ENCODE measurements at places on chromosomes 5 and 9. TPM values are rescaled to one million over a fixed set of nuclear protein-coding genes. Genes with fewer than 3 reads are reported as not detected.

Gene PCDHGA10
- total RNA-seq: not detected

Gene S1PR3
- 0.06 TPM for total RNA-seq

Gene PCDHGB4
- total RNA-seq: 0.11 TPM

GRCh38 chr5:38426986-38427950 lies 129.2 kb downstream of the LIFR start:
- DNase-seq: no peak
- H3K36me3 ChIP-seq: no peaks in the 10 kb centered on the region
- H3K27ac ChIP-seq: no peak overlapping the region
- peaks cover 31% of the 10 kb centered on the region for H3K27me3 ChIP-seq
- no peak overlapping the region for H3K4me3 ChIP-seq

- H3K4me3 ChIP-seq: no peak overlapping the region
- H3K27ac ChIP-seq: no peak overlapping the region
- H3K4me1 ChIP-seq: no peaks in the 10 kb centered on the region
- H3K36me3 ChIP-seq: peaks cover 2% of the 10 kb centered on the region
- peaks cover 30% of the 10 kb centered on the region for H3K27me3 ChIP-seq
Measured at GRCh38 chr5:66795682-66796081, 199.5 kb downstream of the MAST4 start.

DNA sequence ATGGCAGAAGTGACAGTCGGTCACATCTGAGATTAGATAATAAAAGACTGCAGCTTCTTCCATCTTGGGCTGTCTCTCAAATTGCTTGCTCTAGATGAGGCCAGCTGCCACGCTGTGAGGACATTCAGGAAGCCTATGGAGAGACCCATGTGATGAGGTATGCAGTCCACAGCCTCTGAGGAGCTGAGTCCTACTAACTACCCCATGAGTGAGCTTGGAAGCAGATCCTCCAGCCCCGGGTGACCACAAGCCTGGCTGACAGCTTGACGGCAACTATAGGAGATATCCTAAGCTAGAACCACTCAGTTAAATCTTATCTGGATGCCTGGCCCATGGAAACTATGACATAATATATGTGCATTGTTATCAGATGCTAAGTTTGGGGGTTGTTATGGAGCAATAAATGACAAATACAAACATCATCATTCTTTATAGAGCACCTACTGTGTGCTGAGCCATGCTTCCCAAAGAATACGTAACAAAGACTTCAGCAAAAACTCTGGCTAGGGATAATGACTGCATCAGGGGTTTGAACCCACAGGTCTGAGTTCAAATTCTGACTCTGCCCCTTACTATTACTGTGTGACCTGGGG lies 26.7 kb downstream of the KCNV2 start:
- H3K27ac ChIP-seq: no peak overlapping the region
- peaks cover 9% of the 10 kb centered on the region for H3K36me3 ChIP-seq
- H3K27me3 ChIP-seq: no peaks in the 10 kb centered on the region

GRCh38 chr5:139709582-139710318 lies 61.6 kb downstream of the CXXC5 start:
- H3K4me1 ChIP-seq: peaks cover 11% of the 10 kb centered on the region
- H3K27me3 ChIP-seq: peaks cover 14% of the 10 kb centered on the region
- DNase-seq: peak; percentile 55
- H3K4me3 ChIP-seq: peak overlapping the region; percentile 61

DNA sequence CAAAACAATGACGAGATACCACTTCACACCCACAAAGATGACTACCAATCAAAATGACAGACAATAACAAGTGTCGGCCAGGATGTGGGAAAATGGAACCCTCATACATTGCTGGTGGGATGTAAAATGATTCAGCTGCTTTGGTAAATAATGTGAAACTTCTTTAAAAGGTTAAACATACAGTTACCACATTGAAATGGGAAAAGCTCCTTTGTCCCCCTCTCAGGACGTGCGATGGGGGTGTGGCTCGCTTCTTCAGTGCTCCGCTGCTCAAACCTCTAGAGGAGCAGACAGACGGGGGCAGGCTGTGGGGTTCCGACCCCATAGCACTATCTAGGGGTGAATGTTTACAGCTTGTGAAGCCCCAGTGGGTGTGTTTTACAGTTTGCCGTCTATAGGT lies 8.0 kb upstream of the PLPP6 start:
- peaks cover 2% of the 10 kb centered on the region for H3K27me3 ChIP-seq
- H3K27ac ChIP-seq: no peak overlapping the region
- no peak overlapping the region for H3K4me3 ChIP-seq
- H3K4me1 ChIP-seq: peaks cover 7% of the 10 kb centered on the region
- DNase-seq: no peak
- H3K36me3 ChIP-seq: no peaks in the 10 kb centered on the region

GRCh38 chr5:179231309-179231708 lies 114.0 kb downstream of the ADAMTS2 start:
- H3K36me3 ChIP-seq: no peaks in the 10 kb centered on the region
- H3K4me3 ChIP-seq: no peak overlapping the region
- DNase-seq: no peak
- H3K27ac ChIP-seq: no peak overlapping the region
- no peaks in the 10 kb centered on the region for H3K4me1 ChIP-seq

GRCh38 chr9:72315089-72315509 lies 49.9 kb downstream of the ZFAND5 start:
- H3K36me3 ChIP-seq: no peaks in the 10 kb centered on the region
- H3K4me3 ChIP-seq: no peak overlapping the region
- H3K4me1 ChIP-seq: no peaks in the 10 kb centered on the region
- no peak for DNase-seq
- peaks cover 5% of the 10 kb centered on the region for H3K27me3 ChIP-seq
- H3K27ac ChIP-seq: no peak overlapping the region

DNA sequence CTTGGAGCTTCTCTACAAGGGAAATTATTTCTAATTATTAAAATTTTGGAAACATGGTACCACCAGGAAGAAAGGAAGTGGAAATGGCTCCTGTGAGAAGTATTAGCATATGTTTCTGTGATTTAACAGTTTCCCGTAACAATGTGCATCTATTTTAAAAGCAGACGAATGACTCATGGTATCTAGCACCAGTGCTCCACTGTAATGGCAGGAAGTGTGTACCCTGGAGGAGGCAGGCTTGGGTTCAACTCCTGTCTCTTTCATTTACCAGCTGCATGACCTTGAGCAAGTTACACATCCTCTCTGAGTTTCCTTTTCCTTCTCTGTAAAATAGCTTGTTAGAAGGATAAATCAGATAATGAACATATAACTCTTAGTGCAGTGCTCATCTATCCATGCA lies 41.0 kb upstream of the ANGPTL2 start:
- peaks cover 17% of the 10 kb centered on the region for H3K4me1 ChIP-seq
- H3K27me3 ChIP-seq: no peaks in the 10 kb centered on the region
- DNase-seq: no peak
- no peak overlapping the region for H3K27ac ChIP-seq

GRCh38 chr9:97793067-97793466 lies 60.0 kb upstream of the FOXE1 start:
- H3K27ac ChIP-seq: no peak overlapping the region
- peaks cover 3% of the 10 kb centered on the region for H3K4me1 ChIP-seq
- no peaks in the 10 kb centered on the region for H3K36me3 ChIP-seq
- peaks cover 6% of the 10 kb centered on the region for H3K27me3 ChIP-seq
- H3K4me3 ChIP-seq: no peak overlapping the region

DNA sequence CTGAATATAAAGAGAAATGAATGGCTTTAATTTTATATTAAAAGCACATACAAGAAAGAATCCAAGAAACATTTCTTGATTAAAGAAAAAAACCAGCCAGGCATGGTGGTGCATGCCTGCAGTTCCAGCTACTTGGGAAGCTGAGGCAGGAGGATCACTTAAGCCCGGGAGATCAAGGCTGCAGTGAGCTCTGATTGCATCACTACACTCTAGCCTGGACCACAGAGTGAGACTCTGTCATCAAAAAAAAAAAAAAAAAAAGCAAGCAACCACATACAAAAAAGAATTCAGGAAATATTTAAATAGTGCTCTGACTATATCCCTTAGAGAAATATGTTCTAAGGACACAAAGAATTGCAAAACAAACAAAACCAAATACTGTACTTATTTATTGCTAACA lies 2.5 kb upstream of the PLAC8L1 start:
- no peak overlapping the region for H3K27ac ChIP-seq
- H3K4me1 ChIP-seq: no peaks in the 10 kb centered on the region
- H3K4me3 ChIP-seq: no peak overlapping the region
- DNase-seq: no peak

GRCh38 chr5:67488885-67489284 lies 292.3 kb upstream of the CD180 start:
- H3K4me1 ChIP-seq: no peaks in the 10 kb centered on the region
- H3K36me3 ChIP-seq: no peaks in the 10 kb centered on the region
- peaks cover 2% of the 10 kb centered on the region for H3K27me3 ChIP-seq
- H3K4me3 ChIP-seq: no peak overlapping the region
- no peak overlapping the region for H3K27ac ChIP-seq
- no peak for DNase-seq
